ENCODE measurements at places on chromosomes 3 and 15. TPM values are rescaled to one million over a fixed set of nuclear protein-coding genes. Genes with fewer than 3 reads are reported as not detected.

The C15orf62 gene
- 0.06 TPM for polyA plus RNA-seq

The BRPF1 gene
- 13.0 TPM for polyA plus RNA-seq

The MTHFS gene
- 21.1 TPM for polyA plus RNA-seq

The MYZAP gene
- 0.07 TPM for polyA plus RNA-seq

The NGLY1 gene
- 7.2 TPM for polyA plus RNA-seq

The TMIE gene
- 0.03 TPM for polyA plus RNA-seq

The CSPG4 gene
- polyA plus RNA-seq, result 0.35 TPM

The CAMK1 gene
- polyA plus RNA-seq, result 47.1 TPM

The TPRG1 gene
- polyA plus RNA-seq, result 1.8 TPM

The IGSF10 gene
- polyA plus RNA-seq, result 15.3 TPM

- no peak overlapping the region for H3K27ac ChIP-seq
- peaks cover 22% of the 10 kb centered on the region for H3K36me3 ChIP-seq
- no peak for DNase-seq
- H3K4me3 ChIP-seq, result no peak overlapping the region
- no peaks in the 10 kb centered on the region for H3K4me1 ChIP-seq
These were observed 82.7 kb downstream of the TMEM39A start for GRCh38 chr3:119380697-119381096.

DNA sequence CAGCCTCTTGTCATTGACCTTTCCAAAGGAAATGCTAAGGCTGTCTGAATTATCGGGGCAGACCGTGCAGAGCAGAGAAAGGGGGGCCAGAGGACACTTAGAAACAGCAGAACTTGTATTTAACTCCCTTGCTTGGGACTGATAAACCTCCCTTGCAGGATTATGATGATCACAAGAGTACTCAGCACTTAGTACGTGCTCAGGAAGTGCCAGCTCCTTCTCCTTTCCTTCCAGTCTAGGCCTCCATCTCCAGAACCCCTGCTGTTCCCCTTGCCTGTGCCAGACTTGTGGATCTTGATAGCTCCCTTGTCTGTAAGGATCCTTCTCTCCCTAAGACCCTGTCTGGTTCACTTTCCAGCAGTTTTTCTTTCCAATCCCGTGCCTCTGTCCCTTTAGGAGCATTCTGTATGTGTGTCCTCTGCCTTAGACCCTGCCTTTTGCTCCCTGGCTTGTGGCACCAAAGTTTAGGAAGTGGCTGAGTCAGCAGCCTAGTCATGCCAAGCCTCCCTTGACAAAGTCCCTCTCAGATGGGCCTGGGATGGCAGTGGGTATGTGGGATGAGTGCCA is 747 bp downstream of the SORD start:
- H3K4me3 ChIP-seq, result peak overlapping the region; percentile 80
- H3K36me3 ChIP-seq, result 0 out of 2 replicates have a peak, but pooled peaks cover 4% of the 10 kb centered on the region
- DNase-seq, result peak; percentile 16
- peaks cover 7% of the 10 kb centered on the region for H3K27me3 ChIP-seq

- H3K4me3 ChIP-seq, result no peak overlapping the region
- no peak for DNase-seq
- no peak overlapping the region for H3K27ac ChIP-seq
- H3K27me3 ChIP-seq, result no peaks in the 10 kb centered on the region
- peaks cover 25% of the 10 kb centered on the region for H3K36me3 ChIP-seq
These were observed 30.6 kb downstream of the SLC49A4 start for GRCh38 chr3:122825460-122825859.

- no peak for DNase-seq
- H3K4me1 ChIP-seq, result no peaks in the 10 kb centered on the region
- no peaks in the 10 kb centered on the region for H3K27me3 ChIP-seq
- H3K27ac ChIP-seq, result no peak overlapping the region
- H3K36me3 ChIP-seq, result no peaks in the 10 kb centered on the region
- H3K4me3 ChIP-seq, result no peak overlapping the region
These were observed 403.9 kb downstream of the IL5RA start for GRCh38 chr3:2706144-2706835.

DNA sequence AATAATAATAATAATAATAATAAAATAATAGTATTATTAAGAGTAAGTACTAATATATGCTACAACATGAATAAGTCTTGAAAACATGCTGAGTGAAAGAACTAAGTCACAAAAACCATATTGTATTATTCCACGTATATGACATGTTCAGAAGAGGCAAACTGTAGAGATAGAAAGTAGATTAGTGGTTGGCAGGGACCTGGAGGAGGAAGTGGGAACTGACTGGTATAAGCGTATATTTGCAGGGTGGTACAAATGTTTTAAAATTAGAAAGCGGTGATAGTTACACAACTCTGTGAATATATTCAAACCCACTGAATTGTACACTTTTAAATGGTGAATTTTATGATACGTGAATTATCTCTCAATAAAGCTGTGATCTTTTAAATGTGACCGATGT is 32.8 kb downstream of the LRRK1 start:
- H3K27me3 ChIP-seq, result no peaks in the 10 kb centered on the region
- H3K27ac ChIP-seq, result no peak overlapping the region

GRCh38 chr15:64315216-64315615 is 40.8 kb downstream of the CSNK1G1 start:
- DNase-seq, result no peak
- no peak overlapping the region for H3K27ac ChIP-seq
- peaks cover 2% of the 10 kb centered on the region for H3K4me1 ChIP-seq
- no peaks in the 10 kb centered on the region for H3K36me3 ChIP-seq
- H3K27me3 ChIP-seq, result no peaks in the 10 kb centered on the region

DNA sequence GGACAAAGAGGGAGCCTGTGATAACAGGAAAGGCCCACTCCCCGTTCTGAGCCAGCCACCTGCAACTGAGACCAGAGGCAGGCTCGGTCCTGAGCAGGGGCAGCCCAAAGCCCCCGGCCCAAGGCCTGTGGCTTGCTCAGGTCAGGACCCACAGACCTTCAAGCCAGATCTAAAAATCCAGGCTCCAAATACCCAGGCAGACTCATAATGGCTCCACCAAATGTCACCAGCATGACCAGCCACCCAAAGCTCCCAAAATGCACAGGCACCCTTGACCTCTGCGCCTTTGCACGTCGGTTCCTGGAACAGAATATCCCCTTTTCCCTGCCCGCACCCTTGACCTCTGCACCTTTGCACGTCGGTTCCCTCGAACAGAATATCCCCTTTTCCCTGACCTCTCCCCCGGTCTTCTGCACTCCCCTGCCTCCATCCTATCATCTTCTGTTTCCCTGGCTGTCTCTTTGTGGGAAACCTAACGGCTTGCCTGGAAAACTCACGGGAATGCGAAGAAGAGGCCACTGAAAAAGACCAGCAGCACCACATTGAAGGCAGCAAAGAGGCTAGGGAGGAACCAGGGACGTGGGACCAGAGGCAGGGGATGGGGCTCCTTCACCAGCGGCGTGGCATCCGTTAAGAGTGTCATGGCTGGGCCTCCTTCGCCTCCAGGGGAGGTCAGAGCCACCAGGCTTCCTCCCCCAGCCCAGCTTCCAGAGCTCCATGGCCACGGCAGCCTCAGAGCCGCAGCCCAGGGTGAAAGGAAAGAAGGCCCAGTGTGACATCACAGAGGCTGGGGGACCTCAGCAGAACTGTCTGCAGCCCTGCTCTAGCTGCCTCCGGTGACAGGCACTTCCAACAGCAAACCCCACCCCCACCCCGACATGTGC is at the start of gene ZDHHC19:
ZDHHC19 (minus strand) TSS at position 728 of the 884 bp plus-strand sequence; CDS start at position 643, 85 bp downstream.
- H3K36me3 ChIP-seq, result no peaks in the 10 kb centered on the region
- no peak within 1 kb of the TSS for H3K4me3 ChIP-seq
- DNase-seq, result no peak
- peaks cover 7% of the 10 kb centered on the region for H3K4me1 ChIP-seq

- H3K4me1 ChIP-seq, result peaks cover 30% of the 10 kb centered on the region
- no peaks in the 10 kb centered on the region for H3K27me3 ChIP-seq
- no peak for DNase-seq
- H3K36me3 ChIP-seq, result no peaks in the 10 kb centered on the region
- H3K4me3 ChIP-seq, result no peak overlapping the region
- H3K27ac ChIP-seq, result no peak overlapping the region
These were observed 78.7 kb downstream of the KLF13 start for GRCh38 chr15:31405200-31405920.

DNA sequence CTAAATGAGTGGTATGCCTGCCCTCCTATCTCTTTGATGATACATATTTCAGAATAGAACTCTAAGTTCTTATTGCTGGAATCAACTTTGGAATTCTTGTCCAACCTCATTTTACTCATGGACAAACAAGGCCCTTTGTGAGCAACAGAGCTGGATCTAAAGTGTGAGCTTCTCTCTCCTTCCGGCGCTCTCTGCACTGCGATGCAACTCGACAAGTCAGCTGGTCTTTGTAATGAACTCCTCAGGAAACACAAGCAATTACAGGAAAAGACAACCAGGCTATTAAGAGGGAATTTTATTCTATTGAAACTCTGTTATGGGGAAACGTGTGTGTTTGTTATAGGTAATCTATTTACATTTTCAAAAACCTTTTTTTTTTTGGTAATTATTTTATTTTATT is 20.3 kb upstream of the NRROS start:
- H3K27me3 ChIP-seq, result 0 out of 2 replicates have a peak, but pooled peaks cover 5% of the 10 kb centered on the region
- DNase-seq, result no peak
- no peaks in the 10 kb centered on the region for H3K36me3 ChIP-seq
- H3K4me3 ChIP-seq, result no peak overlapping the region
- no peak overlapping the region for H3K27ac ChIP-seq
- no peaks in the 10 kb centered on the region for H3K4me1 ChIP-seq

DNA sequence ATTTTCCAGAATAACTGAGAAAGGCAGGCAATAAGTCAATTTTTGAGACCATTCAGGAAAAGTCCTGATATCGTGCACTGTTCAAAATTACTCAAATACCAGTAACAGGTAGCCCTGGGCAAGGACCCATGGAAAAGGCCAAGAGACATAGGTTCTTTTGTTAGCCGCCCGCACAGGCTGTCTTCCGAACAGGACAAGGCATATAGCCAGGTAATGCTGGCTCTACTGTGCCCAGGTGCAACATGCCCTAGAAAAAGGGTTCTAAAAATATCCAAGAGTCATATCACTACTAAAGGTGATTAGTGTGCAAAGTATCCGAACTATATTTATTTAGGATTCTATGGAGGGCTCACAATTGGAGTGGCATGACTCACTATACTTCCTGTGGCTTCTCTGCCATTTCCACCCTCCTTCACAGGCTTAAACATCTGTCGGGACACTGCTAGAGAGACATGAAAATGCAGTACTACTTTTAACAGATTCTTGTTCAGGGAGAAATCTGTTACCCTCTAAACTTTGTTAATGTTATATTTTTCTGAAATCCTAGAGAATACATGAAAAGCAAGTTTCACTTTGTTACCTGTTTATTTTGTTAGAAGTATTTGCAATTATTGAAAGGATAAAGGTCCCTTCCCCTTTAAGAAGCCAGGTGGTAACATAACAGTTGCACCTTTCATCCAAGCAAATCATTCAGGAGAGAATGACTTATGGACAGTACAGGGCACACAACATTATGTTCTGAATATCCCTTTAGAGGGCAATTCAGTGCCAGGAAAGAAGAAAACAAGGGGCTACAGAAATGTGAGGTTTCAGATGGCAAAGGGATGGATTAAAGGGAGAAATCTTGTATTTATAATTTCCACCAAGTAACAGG is 293.3 kb upstream of the THBS1 start:
- no peak for DNase-seq
- H3K27ac ChIP-seq, result peak overlapping the region; percentile 69
- no peaks in the 10 kb centered on the region for H3K27me3 ChIP-seq
- H3K36me3 ChIP-seq, result no peaks in the 10 kb centered on the region

DNA sequence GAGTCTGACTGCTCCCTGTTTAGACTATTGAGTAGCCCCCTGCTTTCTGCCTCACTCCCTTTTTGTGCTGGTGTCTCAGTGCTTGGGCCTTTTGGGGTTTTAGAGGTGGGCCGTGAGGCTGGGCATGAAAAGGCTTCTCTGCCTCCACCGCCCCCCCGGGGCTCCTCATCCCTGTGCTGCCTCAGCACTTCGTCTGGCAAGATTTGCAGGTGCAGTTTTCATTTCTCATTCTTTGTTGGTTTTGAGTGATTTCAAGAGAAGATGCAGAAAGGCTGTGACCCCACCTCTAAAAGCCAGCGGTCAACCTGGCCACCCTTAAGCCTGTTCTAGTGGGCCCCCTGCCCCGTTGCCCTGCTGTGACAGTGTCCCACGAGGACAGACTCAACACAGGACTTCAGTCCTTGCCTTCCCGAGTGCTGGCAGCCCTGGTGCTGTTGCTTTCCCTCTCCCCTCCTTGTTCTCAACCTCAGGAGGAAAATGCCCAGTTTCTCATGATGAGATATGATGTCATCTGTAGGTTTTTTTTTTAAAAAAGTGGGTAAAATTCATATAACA is 38.0 kb downstream of the APBA2 start:
- H3K4me3 ChIP-seq, result no peak overlapping the region
- no peak overlapping the region for H3K27ac ChIP-seq
- H3K36me3 ChIP-seq, result no peaks in the 10 kb centered on the region
- no peak for DNase-seq
- H3K4me1 ChIP-seq, result peaks cover 10% of the 10 kb centered on the region

DNA sequence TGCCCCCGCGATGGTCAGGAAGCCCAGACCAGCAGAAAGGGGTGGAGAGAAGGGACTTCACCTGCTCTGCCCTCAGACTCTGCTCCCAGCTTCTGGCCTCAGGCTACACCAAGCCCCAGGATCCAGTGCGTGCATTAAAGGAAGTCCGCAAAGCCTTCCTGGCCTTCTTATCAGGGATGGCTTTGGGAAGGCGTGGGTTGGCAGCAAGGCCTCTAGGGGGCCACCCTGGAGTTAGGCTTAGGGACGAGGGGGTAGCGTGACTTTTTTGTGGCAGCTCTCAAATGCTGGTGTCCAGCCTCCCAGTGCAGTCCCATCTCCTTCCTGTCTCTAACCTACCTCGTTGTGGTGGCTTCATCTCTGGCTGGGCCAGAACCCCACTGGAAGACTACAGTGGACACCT is 18.9 kb upstream of the RPL29 start:
- H3K4me3 ChIP-seq, result no peak overlapping the region
- peak overlapping the region; percentile 98 for H3K27ac ChIP-seq
- no peaks in the 10 kb centered on the region for H3K36me3 ChIP-seq

- no peak overlapping the region for H3K27ac ChIP-seq
- no peak overlapping the region for H3K4me3 ChIP-seq
- H3K36me3 ChIP-seq, result no peaks in the 10 kb centered on the region
- no peak for DNase-seq
These were observed 285.2 kb upstream of the TLE3 start for GRCh38 chr15:70382762-70383458.

- no peaks in the 10 kb centered on the region for H3K27me3 ChIP-seq
- H3K27ac ChIP-seq, result no peak overlapping the region
- no peak for DNase-seq
- H3K4me3 ChIP-seq, result no peak overlapping the region
These were observed 72.8 kb downstream of the CD200R1L start for GRCh38 chr3:112773864-112774263.

DNA sequence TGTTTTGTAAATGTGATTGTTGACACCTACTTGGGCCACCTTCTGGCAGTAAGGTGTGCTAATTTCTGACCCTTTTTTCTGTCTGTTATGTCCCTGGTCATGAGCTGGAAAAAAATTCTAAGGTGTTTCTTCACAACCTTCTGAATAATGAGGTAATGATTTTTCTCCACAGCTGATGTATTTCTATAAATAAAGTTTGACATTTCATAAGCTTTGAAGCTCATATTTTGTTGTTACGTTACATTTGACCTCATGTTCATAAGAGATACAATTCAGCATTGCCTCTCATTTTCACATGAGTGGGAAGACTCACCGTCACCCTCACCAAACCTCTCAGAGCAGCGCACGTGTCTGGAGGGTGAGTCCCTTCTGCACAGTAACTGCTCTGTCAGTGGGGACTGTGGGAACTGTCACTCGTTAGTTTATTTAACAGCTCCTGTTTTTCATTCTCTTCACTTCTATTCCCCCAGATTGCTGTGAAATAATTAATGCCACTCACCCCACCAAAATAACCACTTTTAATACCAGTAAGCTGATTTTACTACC is 140.9 kb downstream of the PLCL2 start:
- no peak overlapping the region for H3K27ac ChIP-seq
- no peaks in the 10 kb centered on the region for H3K4me1 ChIP-seq
- H3K27me3 ChIP-seq, result no peaks in the 10 kb centered on the region
- H3K36me3 ChIP-seq, result no peaks in the 10 kb centered on the region

Data from SK-N-SH (cell line).